ENCODE measurements at places on chromosomes 11 and 22.

DNA sequence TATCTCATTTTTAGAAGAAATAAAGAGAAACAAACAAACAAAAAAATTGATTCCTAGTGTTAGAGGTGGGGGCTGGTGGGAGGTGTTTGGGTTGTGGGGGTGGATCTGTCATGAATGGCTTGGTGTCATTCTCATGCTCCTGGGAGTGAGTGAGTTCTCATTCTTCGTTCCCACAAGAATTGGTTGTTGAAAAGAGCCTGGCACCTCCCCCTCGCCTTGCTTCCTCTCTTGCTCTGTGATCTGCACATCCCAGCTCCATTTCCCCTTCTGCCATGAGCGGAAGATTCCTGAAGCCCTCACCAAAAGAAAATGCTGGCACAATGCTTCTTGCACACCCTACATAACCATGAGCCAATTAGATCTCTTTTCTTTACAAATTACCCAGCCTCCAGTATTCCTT lies 277.8 kb downstream of the ST3GAL4 start:
- DNase-seq: no peak

GRCh38 chr11:71169313-71169712 lies 83.1 kb downstream of the SHANK2 start:
- DNase-seq: no peak

DNA sequence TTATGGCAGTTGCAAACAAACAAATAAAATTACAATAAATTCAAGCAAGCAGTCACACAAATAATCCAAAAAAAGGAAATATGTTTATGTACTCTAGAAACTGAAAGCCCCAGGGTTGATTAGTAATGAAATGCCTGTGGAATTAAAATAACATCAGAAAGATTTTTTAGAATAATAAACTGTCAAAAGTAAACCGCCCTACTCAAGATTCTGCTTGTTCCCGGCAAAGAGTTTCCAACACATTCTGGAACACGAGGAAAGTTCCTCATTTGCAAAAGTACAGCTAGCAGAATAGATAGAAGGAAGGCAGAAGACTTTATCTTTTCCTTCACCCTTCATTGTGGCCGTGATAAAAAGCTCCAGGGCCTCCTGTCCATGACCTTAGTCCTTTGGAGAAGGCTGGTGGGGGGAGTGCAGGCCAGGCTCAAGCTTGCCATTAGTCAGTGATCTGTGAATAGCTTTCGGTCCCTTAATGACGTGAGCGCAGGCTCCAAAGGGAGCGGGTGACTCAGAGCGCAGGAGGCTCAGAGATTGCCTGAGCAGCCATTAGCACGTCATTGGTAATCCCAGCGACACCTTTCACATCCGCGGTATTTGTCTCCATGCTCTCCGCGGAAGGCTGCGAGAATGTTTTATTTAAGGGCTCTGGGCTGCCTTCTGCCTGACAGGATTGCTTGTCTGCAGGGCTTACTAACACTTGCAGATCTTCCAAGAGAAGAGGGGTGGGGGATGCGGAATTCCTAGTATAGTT lies 458.3 kb downstream of the METTL15 start:
- no peak for DNase-seq

- no peak for DNase-seq
Measured at GRCh38 chr11:31798554-31799434, 12.3 kb downstream of the PAX6 start.

GRCh38 chr11:34633990-34634693 lies 13.2 kb downstream of the EHF start:
- peak; percentile 21 for DNase-seq

DNA sequence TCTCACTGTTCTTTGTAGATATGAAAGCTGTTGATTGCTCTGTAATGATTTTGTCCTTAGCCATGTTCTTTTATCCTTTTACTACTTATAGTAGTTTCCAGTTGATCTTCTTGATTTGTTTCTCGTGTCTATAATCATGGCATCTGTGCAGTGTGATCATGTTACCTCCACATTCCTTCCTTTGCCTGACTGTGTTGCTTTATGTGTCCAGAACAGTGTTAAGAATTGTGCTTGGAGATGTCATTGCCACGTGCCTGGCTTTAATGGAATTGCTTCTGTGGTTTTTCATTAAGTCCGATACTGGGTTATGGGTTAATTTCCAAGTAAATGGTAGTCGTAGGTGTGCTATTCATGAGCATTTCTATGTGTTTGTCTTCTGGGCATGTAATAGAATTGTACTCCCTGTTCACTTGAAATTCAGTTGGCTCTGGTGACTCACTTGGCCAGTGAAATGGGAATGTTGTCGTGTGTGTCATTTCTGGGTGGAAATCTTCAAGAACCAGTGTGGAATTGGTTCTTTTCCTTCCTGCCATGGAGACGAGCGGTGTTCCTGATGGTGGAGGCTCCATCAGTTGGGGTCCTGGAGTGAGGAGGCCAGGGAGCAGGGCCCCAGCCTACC lies 6.8 kb downstream of the GTSE1 start:
- no peak for DNase-seq

DNA sequence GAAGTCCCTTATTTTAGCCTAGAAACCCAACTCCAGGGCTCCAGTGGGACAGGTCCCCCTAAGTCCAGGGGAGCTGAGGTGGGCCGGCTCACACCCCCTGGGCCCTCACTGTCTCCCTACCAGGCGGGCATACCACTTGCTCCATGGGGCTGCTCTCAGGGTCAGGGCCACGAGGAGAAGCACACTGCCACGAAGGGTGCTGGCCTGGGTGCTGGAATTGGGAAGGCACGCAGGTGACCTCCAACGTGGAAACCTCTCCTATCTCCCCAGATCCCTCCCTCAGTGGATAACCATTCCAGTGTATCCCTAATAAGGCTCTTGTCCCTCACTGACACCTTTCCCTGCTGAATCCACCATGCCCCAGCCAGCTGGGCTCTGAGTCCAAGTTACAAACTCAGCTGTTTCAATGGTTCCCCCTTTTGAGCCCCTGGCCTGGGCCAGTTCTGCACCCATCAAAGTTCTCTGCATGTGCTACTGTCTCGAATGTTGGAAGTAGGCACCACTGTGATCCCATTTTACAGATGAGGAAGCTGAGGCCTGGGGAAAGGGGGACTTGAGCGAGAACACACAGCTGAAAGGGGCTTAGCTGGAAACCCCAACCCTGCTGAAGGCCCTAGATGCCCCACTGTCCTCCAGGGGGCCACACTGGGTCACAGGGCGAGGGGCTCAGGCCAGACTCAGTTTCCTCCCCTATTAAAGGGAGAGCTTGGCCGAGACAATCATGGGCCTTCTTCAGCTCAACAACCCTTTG lies 1.5 kb downstream of the SHISAL1 start:
- no peak for DNase-seq

- no peak for DNase-seq
Measured at GRCh38 chr11:33266393-33267215, 9.4 kb downstream of the HIPK3 start.

- DNase-seq: no peak
Measured at GRCh38 chr11:35160902-35161597, 22.1 kb downstream of the CD44 start.

DNA sequence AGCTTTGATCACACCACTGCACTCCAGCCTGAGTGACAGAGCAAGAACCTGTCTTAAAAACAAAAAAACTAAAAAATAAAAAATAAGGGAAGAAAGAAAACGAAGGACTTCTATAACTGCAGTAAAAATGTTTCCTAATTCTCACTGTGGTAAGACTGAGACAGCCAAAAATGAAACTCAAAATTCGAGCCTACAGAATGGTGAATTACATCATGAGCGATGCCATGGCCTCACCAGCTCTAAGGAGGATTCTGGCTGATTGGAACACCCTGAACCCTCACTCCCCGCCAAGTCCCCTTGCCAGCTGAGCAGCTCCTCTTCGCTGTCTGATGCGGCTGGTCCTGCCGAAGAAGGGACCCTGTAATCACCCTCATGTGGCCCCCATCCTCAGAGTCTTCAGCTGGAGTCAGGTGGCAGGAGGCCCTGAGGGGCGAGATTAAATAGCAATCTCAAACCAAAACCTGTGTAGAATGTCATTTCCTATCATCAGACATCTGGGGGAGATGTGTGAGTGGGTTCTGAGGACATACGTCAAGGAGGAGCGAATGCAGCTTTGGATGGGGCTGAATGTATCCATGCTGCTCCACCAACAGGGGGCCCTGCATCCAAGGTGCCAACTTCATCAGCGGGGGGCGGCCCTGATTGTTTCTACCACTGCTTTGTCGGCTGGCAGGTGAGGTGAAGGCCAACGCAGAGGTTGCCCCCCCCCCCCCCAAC lies 29.2 kb downstream of the PDGFB start:
- no peak for DNase-seq

GRCh38 chr11:11265994-11266606 lies 87.0 kb downstream of the CSNK2A3 start:
- peak; percentile 24 for DNase-seq

- no peak for DNase-seq
Measured at GRCh38 chr11:70736937-70737640, 338.8 kb downstream of the CTTN start.

DNA sequence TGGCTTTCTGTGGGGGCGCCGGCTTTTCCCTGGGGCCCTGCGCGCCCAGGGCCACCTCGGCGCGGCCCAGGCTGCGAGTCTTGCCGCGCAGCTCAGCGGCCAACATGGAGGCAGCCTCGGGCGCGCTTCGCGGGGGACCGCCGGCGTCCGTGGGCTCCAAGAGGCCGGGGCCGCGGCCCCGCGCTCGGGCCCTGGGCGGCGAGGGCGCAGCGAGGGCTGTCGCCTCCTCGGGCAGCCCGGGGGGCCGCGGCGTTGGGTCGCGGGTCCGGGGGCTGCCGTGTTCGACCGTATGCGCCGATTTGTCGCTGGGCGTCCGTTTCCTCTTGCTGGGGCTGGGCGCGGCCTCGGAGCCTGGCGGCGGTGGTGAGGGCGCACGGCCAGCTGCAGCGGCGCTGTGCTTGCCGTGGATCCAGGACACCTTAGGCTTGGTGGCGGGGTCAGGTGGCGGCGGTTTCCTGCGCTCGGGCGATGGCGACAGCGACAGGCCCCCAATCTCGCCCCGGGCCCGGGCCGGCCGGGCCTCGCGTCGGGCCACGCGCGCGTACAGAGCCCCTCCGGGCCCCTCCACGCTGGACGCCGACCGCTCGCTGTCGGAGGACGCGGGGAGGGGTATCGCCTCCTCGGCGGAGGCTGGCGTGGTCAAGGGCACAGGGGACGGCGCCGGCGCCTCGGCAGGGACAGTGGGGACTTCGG lies 11.9 kb downstream of the SCARF2 start:
- no peak for DNase-seq

DNA sequence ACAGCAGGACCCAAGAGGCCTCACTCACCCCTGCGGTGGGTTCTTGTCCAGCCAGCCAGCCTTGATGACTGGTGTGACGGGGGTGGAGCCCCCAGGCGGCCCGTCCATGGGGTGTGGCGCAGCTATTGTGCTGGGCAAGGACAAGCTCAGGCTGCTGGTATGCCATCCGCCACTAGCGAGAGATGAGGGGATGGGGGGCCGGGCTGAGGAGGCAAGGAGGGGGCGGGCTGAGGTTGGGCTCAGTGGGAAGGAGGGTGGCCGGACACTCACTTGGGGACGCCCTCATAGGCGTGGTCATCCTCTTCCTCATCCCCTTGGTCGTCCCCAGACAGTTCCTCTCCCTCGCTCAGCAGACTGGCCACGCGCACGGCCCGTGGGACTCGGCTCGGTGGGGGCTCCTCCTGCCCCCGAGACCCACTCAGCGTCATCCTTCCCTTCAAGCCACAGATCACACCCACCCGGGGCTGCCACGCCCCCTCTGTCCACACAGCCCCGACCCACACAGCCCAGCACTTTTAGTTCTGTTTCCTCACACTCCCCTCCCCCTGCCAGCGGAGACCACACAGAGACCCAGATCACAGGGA lies 38.0 kb upstream of the PDE2A start:
- DNase-seq: no peak

GRCh38 chr11:129643031-129643721 lies 172.5 kb upstream of the TMEM45B start:
- DNase-seq: no peak

DNA sequence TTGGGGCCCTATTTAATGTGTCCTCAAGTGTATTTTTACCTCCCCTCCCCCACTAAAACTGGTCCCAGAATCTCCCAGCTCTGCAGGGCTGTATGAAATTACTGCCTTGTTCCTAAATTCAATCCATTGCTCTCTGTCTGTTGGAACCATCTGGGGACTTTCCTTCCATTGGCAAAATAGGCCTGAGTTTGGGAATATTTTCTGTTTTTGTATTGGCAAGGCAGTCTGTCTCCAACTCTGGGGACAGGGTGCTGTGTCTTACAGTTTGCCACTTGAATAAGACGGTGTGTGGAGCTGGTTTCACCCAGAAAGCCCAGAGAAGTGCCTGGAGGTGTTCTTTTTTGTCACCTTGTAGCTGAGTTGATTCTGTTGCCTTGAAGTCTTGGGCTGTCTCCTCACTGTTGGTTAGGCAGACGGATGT lies 1.3 kb downstream of the PACS1 start:
- no peak for DNase-seq

- peak; percentile 82 for DNase-seq
Measured at GRCh38 chr22:26658671-26659478, 1.5 kb downstream of the MIAT start.

DNA sequence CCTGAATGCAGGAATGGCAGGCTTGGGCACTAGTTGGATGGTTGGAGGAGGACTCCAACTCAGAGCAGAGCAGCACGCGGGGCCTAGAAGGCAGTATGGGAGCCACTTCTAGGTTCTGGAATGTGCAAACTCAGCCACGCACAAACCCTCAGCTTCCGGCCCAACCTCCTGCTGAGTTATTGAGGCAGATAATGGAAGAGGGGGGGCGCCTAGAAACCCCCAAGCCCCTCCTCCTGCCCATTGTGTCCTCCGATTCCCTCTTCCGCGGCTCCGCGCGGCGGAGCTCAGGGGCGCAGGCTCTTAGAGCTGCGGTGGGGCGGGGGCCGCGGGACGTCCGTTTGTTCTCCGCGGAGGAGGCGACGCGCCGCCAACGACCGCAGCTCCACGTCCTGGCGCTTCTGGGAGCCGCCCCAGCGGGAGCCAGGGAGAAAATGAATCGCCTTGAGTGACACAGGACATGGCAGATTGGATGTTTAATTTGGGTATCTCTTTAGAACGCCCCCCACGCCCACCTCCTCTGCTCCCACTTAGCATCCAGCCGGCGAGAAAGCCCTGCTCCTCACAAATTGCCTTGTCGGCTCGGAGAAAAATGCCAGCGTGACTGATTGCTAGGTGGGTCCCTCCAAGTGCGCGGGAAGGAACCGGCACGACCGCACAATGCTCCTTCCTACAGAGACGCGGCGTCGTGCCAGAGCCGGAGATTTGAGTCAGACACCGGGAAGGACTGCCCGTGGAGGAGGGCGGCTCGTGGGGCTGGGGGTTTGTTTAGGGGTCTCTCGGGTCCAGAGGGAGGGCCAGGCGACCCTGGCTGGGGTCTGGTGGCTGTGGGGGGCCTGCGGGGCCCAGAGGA lies 144.6 kb downstream of the NECTIN1 start:
- DNase-seq: peak; percentile 63

- peak; percentile 93 for DNase-seq
Measured at GRCh38 chr11:112962579-112963367, 1.6 kb downstream of the NCAM1 start.

DNA sequence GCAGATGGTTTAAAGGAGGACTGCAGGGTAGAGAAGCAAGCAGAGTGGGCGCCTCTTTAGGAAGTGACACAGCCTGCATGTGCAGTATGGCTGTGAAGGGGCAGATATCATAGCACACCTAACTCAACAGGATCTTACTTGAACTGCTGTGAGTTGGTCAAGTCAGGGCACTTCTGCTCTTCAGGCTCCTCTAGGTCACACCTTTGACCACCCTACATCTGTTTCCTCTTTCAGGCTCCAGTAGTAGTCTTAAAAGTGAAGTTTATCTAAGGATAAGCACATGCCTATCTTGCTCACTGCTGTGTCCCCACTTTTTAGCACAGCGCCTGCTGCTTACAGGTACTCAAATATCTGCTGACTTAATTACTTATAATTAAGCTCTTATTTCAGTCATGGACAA lies 6.5 kb downstream of the MRPL16 start:
- DNase-seq: no peak
